Cortex of kidney (tissue), 1 donor: ENCODE measurements at places on chromosomes 16 and 17.

DNA sequence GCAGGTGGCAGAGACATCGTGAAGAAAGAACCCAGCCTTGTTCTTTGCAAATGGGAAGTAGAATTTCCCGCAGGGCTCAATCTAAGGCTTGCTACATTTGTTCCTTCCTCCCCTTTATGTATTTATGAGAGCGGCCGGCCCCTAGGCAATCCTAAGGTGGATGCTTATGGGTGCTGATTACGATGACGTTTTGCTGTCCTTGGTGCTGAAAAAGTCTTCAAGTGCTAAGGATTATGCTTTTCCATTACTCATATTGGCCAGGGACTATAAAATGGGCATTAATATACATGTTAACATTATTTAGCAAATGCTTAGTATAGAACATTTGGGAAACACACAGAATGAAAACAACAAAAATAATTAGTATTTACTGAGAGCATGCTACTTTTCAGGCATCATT lies 313.3 kb upstream of the XYLT1 start:
- no peak for DNase-seq

GRCh38 chr16:30535777-30536190 lies 1.1 kb upstream of the ZNF747 start:
- DNase-seq = no peak

- DNase-seq = no peak
These were observed 56.1 kb upstream of the MED9 start for GRCh38 chr17:17420561-17421269.

GRCh38 chr16:28009586-28010373 lies 53.7 kb downstream of the GSG1L start:
- no peak for DNase-seq

- DNase-seq = no peak
These were observed 62.2 kb downstream of the UTP18 start for GRCh38 chr17:51322390-51323029.

DNA sequence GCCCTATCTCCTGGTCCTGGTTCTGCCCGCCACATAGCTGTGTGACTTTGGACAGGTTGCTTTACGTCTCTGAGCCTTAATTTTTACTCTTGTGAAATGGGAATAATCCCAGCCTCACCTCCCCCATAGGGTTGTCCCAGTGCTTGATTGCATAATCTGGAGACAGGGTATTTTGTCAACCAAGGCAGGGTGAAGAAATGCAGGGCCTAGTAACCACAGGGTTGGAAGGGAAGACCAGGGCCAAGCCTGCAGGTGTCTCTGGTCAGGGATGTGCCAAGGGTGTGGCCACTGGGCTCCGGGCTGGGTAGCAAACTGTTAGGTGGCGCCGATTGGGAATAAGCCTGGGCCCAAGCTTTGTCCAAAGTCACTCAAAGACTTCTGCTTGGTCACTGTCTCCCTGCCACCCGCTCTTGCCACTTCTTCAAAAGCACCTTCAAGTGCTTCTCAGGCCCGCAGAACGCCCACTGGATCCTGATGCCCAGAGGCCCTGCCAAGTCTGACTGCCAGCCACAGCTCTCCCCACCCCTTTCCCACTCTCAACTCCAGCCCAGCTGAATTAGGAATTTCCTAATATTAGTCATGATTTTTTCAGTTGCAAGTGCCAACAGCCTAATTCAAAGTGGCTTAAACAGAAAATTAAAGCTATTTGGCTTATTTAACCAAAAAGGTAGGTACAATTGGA lies 20.6 kb upstream of the COL1A1 start:
- no peak for DNase-seq

DNA sequence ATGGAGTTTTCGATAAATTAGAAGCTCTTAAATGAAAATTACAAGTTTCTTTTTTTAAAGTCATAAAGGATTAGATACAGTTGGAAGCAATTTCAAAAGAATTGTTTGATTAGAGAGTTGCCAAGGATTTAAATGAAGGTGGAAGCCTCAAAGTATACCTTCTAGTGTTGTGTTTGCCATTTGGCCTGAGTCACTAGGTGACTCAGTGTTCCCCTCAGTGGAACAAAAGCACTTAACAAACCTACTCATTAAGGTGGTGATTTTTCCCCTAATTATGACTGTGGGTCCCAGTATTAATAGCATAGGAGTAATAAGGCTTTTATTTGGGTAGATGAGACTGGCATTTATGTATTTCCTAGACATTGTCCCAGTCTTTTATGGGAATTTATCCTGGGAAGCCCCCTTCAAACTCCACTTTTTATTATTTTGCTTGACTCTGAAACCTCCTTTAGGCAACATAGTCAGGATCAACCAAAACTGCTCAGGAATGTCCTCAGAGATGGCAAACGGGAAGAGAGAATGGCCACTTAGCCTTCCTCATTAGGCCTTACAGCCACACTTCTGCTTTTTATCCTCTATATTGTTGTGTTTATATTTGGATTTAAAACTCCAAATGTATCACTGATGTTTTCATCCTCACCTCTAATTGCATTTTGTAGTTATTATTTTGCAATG lies 161.0 kb downstream of the FTO start:
- no peak for DNase-seq

GRCh38 chr17:57868910-57869616 lies 19.2 kb upstream of the MRPS23 start:
- DNase-seq = no peak

- no peak for DNase-seq
These were observed 336.2 kb downstream of the XYLT1 start for GRCh38 chr16:17134586-17134985.

GRCh38 chr16:80940069-80940856 lies 66.4 kb downstream of the CMC2 start:
- no peak for DNase-seq

DNA sequence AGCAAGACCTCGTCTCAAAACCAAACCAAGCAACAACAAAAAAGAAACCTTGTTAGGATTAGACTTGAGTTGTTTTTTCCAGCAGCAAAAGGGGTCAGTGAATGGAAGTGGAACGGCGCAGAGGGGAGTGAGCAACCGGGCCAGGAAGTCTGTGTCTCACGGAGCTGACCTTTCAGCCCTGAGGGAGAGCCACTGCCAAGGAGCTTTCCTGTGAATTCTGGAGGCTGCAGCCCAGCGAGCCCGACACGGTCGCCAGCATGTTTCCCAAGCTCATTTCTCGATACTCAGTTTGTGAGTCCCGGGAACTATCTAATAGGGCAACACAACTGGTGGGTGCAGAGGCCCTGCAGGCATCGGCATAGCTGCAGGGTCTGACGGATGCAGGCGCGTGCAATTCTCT lies 19.6 kb downstream of the TELO2 start:
- DNase-seq = no peak

DNA sequence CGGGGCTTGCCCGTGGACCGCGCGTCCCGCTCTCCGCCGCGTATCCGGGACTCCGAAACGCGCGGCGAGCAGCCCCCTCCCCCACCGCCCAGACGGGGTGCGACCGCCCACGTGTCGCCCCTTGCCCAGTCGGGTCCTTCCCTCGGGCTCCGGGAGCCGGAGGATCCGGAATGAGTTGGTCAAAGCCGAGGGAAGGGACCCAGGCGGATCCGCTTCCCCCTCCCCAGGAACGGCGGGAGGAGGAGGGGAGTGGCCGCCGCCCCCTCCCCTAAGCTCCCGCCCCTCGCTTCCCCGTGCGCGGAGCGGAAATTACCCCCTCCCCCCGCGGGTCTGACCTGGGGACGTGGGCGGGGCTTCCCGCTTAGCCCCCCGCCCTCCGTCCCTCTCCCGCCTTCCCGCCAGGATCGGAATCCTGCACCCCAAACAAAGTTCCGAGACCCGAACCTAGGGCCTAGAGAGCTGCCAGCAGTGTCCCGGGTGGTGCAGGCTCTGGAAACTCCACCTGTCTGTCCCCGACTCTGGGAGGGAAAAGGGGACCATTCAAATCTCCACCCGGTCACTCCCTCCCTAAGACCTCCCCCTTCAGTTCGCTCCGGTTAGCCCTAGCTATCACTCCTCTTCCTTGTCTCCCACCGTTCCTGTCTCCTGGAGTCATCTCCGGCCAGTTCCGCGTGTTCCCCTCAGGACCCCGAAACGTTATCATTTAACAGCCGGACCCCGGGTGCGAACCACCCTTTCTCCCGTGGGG lies 1.0 kb upstream of the IGF2BP1 start:
- DNase-seq = no peak

DNA sequence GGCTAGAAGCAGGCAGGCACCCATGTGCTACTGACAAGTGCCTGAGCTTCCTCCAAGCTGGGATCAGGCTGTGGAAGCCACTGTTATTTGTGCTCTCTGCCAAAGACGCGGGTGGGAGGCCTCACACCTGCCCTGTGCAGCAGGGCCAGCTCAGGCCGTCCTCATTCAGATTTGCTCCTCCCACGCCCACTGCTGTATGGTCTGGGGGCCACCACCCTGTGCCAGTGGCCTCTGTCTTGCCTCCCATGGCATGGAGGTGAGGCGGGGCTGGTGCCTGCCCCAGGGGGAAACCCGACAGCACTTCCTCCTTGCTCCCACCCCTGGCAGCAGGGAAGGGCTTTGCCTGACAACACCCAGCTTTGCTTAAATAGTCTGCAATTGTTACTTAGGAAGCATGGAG lies 356.5 kb upstream of the CDH8 start:
- no peak for DNase-seq

DNA sequence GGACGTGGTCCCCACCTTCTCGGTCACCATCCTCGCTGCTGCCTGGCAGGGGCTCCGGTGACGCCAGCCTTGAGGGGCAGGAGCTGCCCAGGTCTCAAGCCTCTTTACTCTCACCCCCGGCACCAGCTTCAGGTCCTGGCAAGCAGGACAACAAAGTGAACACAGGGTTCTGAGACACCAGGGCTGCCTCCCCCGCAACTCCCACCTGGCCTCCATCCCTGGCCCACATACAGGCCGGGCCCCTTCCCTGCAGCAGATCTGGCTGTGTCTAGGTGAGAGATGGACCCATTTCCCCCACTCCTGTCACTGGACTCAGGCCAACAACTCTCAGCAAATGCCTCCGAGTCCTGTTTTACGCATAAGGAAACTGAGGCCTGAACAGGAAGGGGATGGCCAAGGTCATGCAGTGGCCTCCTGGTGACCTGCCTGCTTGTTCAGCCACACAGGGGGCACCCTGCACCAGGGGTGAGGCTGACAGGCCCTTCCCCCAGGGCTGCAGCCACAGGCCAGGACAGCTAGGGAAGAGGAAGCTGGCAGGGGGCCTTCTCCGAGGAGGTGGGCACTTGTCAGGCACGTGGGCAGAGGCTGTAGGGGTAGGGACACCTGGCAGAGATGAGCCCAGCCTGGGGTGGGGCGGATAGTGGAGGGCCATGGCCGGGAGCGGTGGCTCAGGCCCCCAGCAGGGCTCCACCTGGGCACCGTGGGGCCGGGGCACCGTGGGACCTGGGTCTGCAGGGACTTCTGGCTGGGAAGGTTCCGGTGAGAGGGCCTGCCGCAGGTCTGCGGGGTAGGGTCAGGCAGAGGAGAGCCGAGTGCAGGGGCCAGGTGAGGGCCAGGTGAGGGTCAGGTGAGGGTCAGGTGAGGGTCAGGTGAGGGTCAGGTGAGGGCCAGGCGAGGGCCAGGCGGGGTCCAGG lies 46.7 kb upstream of the PVALEF start:
- DNase-seq = no peak

- no peak for DNase-seq
These were observed 2.6 kb downstream of the SYNGR2 start for GRCh38 chr17:78170692-78171590.

DNA sequence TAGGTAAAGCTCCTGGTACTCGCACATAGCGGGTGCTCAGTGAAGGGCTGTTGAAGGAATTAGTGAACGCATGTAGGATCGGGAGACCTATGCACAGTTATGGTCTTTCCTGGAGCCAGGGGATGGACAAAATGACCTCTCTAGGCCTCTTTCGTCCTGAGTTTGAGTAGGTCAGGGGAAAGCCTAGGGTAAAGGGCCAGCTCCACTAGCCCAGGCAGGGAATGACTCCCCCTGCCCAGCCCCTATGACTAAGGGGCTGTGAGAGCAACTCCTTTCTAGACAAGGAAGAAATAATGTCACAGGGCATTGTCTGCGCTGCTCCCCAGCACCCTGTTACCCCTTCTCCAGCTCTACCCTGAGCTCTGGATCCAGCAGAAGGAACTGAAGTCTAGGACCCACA lies 24.6 kb upstream of the FMNL1 start:
- DNase-seq = no peak
